ENCODE measurements at places on chromosomes 4 and X.

DNA sequence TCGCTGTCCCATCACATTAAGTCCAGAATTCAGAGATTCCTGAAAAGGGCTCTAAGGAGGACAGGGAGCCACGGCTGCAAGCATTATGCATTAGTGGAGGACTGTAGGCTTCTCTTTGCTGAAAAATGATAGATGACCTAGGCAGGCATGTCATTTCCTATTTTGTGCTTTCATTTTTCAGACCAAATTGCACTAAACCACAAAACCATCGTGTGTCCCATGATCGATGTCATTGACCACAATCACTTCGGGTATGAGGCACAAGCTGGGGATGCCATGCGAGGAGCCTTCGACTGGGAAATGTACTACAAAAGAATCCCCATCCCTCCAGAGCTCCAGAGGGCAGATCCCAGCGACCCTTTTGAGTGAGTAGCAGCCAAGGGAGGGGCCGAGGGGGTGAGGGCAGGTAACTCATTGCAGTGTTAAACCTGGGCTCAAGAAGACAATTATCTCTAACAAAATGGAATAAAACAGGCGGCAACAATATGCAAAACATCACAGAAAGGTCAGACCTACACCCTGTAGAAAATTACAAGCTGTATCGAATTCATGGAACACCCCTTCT, 355.2 kb upstream of the GALNT7 start:
- DNase-seq, result no peak

GRCh38 chr4:98747393-98748091, 89.1 kb upstream of the TSPAN5 start:
- DNase-seq, result no peak

GRCh38 chrX:54961750-54962149, 32.2 kb downstream of the PFKFB1 start:
- DNase-seq, result no peak

DNA sequence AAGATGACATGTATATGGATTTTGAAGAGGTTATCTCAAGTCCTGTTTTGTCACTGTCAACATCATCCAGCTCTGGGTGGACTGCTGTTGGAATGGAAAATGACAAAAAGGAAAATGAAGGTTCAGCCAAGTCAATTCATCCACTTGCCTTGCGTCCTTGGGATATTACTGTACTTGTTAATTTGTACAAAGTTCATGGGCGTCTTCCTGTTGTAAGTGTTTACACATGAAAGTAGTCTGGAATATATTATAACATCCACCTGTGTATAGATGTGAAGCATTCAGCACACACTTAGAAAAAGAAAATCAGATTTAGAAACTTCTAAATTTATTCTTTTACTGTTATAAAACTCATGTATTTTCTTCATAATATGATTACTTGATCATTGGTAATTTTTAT, 67.2 kb downstream of the BLTP1 start:
- DNase-seq, result no peak

GRCh38 chr4:21656832-21657231, 291.7 kb downstream of the KCNIP4 start:
- no peak for DNase-seq

- no peak for DNase-seq
Observed at GRCh38 chr4:4204401-4204745, 22.4 kb downstream of the OTOP1 start.

- no peak for DNase-seq
Observed at GRCh38 chr4:145451895-145452294, 29.8 kb upstream of the SMAD1 start.

Data from AML-193 (cell line).